Ecto neural progenitor cell (in vitro differentiated cells): ENCODE measurements at places on chromosomes 1 and 21.

- DNase-seq, result peak; percentile 19
These were observed 8.4 kb downstream of the SLC1A7 start for GRCh38 chr1:53134042-53134485.

GRCh38 chr1:229810961-229811360 lies 184.9 kb downstream of the URB2 start:
- DNase-seq, result no peak

GRCh38 chr1:96596226-96596922 lies 125.2 kb upstream of the PTBP2 start:
- no peak for DNase-seq

DNA sequence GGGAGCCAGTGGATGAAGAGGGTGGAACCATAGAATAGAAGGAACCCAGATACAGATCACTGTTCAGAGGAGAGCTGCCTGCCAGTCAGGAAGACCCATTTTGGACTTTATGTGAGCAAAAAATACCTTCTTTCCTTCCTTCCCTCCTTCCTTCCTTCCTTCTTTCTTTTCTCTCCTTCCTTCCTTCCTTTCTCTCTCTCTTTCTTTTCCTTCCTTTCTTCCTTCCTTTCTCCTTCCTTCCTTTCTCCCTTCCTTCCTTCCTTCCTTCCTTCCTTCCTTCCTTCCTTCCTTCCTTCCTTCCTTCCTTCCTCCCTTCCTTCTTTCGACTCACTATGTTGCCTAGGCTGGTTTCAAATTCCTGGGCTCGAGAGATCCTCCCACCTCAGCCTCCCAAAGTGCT lies 22.1 kb upstream of the FMOD start:
- no peak for DNase-seq

- no peak for DNase-seq
These were observed 29.6 kb downstream of the DNAH14 start for GRCh38 chr1:224959115-224959514.
